Occipital lobe (tissue), 3 donors: ENCODE measurements at places on chromosomes 3 and 15.

- DNase-seq: no peak
These were observed 100.6 kb downstream of the DCLK3 start for GRCh38 chr3:36663666-36664291.

GRCh38 chr15:31078471-31078870, 23.1 kb downstream of the TRPM1 start:
- DNase-seq: no peak

GRCh38 chr15:67998599-67999133, 55.4 kb upstream of the PIAS1 start:
- DNase-seq: no peak

DNA sequence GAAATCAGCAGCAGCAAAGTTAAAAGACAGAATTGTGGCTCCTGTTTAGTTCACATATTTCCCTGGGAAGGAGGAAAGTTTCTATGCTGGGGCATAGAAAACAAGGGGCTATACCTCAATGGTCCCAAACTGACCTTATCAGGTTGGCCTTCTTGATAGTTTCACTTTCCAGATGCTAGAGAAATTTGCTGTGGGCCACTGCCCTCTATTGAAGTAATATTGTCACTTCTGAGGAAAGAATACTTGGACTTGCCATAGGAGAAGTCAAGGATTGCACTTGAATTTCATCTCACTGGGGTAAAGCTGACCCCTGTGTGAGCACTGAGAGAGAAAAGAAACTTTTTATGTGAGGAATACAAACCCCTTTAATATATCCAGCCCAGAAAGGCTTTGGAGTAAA, 49.3 kb upstream of the XCR1 start:
- DNase-seq: no peak

DNA sequence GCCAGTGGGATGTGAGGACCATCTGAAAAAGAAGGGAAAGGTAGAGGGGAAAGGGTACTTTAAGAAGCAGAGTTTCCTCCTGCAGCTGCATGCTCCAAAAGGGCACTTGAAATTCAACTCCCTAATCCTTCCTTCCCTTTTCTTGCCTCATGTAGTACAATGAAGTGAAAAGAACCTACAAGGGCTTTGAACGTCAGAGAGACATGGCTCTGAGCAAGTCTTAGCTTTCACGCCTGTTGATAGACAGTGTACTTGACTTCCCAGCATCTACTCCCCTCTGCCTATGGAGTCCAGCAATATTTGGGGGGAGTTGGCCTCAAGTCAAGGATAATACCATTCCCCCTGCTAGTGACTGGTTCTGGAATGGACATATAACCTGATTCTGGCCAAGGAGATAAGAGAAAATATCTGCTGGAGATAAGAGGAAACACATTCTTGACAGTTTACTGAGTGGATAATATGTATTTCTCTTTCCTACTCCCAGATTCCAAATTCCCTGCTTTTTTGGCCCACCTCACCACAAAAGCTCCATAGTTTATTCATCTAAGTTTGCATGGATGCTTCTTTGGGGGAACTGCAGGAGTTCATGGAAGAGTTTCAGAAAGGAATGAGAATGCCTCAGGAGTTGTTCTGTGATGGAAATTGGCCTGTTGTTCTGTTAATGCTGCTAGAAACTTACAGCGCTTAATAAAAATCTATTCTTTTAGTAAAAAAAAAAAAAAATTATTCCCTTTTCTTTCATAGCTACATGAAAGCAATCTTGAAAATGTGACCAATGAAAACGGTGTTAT, 193.0 kb upstream of the TPM1 start:
- DNase-seq: no peak

DNA sequence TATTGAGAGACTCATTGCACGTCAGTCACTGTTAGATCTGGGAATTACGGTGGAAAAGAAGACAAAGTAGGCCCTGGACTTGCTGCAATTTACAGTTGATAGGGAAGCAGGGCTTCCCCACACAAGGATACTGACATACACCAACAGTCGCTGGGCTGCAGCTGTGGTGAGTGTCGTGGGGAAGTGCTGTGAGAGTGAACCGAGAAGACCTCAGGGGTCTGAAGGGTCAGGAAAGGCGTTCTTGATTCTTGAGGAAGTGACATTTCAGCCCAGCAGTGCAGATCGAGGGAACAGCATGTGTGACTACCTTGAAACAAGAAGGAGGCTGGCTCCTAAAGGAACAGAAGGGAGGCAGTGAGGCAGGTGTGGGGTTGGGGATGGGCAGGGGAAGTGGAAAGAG, 22.5 kb downstream of the MYZAP start:
- DNase-seq: no peak

GRCh38 chr3:104951426-104951825, 415.3 kb upstream of the ALCAM start:
- no peak for DNase-seq
